ENCODE measurements at places on chromosomes 2 and 18. TPM values are rescaled to one million over a fixed set of nuclear protein-coding genes. Genes with fewer than 3 reads are reported as not detected.

DNA sequence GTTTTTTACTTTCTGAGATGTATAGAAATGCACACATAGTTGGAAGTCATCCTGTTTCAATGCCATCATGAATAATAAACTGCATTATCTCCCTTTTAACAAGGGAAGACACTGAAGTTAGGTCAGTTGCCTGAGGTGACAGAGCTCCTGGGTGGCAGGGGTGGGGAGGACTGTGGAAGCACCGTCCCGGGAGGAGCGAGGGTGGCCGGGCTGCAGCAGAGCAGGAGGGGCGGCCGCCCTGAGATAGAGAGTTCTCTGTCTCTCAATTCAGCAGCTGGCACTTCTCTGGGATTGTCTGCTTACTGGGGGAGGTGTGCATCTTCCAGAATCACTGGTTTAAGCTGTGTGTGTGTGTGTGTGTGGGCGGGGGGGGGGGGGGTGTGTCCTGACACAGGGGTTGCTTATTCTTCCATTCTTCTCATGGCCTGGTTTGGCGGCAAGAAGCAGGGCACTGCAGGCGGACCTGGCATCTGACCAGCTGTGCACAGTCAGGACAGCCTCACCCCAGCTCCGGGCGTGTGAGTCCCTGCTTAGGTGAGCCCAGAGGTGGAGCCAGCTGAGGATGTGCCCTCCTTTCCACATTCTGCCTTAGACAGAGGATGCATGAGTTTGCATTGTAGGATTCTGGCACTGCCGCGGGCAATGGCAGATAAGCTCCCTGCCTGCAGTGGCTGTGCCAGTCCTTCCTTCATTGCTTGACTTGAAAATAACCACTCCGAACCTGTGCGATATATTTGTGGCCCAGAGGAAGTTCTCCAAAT is 40.4 kb downstream of the VWA3B start:
- H3K36me3 ChIP-seq: no peaks in the 10 kb centered on the region
- DNase-seq: no peak
- H3K4me1 ChIP-seq: peaks cover 4% of the 10 kb centered on the region
- H3K27me3 ChIP-seq: no peaks in the 10 kb centered on the region

- no peaks in the 10 kb centered on the region for H3K27me3 ChIP-seq
- peaks cover 6% of the 10 kb centered on the region for H3K4me1 ChIP-seq
- H3K27ac ChIP-seq: no peak overlapping the region
- no peaks in the 10 kb centered on the region for H3K36me3 ChIP-seq
- no peak overlapping the region for H3K4me3 ChIP-seq
These were observed 7.1 kb upstream of the EPAS1 start for GRCh38 chr2:46290078-46290477.

DNA sequence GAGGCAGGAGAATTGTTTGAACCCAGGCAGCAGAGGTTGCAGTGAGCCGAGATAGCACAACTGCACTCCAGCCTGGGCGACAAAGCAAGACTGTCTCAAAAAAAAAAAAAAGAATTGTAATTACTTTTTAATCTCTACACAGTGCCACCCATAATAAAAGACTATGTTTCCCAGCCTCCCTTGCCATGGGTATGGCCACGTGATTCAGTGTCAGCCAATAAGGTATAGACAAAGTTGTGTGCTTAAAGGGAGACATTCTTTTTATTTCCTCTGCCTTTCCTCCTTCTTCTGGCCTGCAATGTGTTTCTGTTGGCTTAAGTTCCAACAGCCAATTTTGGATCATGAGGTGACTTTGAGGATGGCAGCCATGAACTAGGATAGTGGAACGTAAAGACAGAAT is 406.9 kb downstream of the LNPK start:
- H3K27me3 ChIP-seq: no peaks in the 10 kb centered on the region
- H3K4me1 ChIP-seq: peaks cover 10% of the 10 kb centered on the region
- no peaks in the 10 kb centered on the region for H3K36me3 ChIP-seq
- no peak overlapping the region for H3K4me3 ChIP-seq
- H3K27ac ChIP-seq: no peak overlapping the region

DNA sequence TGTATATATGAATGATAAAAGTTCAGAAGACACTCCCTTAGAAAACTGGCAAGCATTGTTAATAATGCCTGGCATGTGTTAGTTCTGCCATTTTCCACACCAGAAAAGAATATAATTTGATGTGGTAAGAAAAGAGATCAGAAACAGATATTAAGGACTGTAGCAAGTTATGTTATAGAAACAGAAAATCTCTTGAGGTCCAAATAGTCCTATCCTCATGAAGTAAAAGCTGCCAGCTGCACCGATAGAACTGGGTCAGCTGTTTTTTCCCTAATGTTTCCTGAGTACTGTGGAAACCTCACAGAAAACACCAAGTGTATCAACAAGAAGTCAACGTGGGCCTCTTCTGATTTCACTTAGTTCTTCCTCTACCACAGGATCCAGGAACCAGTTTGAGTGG is 56.9 kb upstream of the SDC1 start:
- no peaks in the 10 kb centered on the region for H3K27me3 ChIP-seq
- DNase-seq: no peak
- no peak overlapping the region for H3K4me3 ChIP-seq
- peaks cover 12% of the 10 kb centered on the region for H3K4me1 ChIP-seq

DNA sequence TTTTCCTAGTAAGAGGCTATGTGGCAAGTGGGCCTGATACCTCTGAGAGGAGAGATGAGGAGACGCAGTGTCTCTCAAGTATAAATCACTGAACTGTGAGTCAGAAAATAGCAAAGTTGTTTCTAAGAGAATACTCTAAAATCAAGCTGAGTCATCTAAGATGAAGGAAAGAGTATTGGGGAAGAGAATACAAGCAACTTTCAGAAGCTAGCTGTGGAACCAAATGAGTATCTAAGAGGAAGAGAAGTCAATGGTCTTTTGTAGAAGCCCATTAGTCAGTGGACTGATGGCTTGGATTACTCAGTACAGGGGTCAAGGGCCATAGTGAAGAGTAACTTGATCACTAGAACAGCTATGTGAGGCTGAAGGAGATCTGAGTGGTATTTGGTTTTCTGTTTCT is 2.7 kb upstream of the DCC start:
- no peak overlapping the region for H3K4me3 ChIP-seq
- no peaks in the 10 kb centered on the region for H3K36me3 ChIP-seq
- H3K4me1 ChIP-seq: no peaks in the 10 kb centered on the region
- H3K27me3 ChIP-seq: peaks cover 27% of the 10 kb centered on the region

DNA sequence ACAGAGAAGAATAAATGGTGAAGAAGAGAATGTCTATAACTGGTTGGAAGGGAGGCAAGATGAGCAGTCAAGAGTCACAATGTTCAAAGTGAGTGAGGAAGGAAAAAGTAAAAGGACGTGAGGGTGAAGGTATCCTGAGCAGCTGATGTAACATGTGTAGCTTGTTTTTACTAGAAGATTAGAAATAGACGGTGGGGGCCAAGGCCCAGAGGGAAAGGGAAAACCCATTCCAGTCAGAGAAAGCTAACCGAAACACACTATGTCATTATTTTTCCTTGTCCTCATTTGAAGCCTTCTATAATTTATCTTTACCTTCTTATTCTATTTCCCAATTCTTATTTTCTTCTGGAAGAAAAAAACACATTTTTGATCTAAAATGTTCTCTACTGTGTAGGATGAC is 176.6 kb downstream of the THADA start:
- no peaks in the 10 kb centered on the region for H3K27me3 ChIP-seq
- no peak overlapping the region for H3K27ac ChIP-seq
- DNase-seq: no peak
- H3K36me3 ChIP-seq: no peaks in the 10 kb centered on the region
- peaks cover 11% of the 10 kb centered on the region for H3K4me1 ChIP-seq
- H3K4me3 ChIP-seq: no peak overlapping the region

DNA sequence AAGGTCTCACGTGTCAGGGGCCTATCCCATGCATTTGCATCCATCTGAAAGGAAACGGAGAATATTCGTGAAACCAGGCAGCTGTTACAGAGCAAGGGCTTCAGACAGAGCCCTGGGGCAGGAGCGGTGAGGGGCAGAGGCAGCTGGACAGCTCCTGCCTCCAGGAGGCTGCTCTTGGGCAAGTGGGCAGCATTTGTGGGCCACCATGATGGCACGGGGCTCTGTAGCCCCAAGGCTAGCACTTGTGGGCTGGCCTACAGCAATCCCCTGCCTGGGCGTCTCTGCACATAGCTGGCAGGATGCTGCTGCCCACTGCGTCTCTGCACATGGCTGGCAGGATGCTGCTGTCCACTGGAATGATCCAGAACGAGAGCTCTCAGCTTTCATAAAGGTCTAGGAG is 52.8 kb upstream of the PTMA start:
- no peaks in the 10 kb centered on the region for H3K27me3 ChIP-seq
- H3K4me3 ChIP-seq: no peak overlapping the region
- peaks cover 1% of the 10 kb centered on the region for H3K4me1 ChIP-seq
- H3K27ac ChIP-seq: no peak overlapping the region
- H3K36me3 ChIP-seq: no peaks in the 10 kb centered on the region

- no peaks in the 10 kb centered on the region for H3K4me1 ChIP-seq
- H3K36me3 ChIP-seq: no peaks in the 10 kb centered on the region
- no peak for DNase-seq
- no peak overlapping the region for H3K27ac ChIP-seq
These were observed 226.0 kb downstream of the TFCP2L1 start for GRCh38 chr2:121058852-121059558.

DNA sequence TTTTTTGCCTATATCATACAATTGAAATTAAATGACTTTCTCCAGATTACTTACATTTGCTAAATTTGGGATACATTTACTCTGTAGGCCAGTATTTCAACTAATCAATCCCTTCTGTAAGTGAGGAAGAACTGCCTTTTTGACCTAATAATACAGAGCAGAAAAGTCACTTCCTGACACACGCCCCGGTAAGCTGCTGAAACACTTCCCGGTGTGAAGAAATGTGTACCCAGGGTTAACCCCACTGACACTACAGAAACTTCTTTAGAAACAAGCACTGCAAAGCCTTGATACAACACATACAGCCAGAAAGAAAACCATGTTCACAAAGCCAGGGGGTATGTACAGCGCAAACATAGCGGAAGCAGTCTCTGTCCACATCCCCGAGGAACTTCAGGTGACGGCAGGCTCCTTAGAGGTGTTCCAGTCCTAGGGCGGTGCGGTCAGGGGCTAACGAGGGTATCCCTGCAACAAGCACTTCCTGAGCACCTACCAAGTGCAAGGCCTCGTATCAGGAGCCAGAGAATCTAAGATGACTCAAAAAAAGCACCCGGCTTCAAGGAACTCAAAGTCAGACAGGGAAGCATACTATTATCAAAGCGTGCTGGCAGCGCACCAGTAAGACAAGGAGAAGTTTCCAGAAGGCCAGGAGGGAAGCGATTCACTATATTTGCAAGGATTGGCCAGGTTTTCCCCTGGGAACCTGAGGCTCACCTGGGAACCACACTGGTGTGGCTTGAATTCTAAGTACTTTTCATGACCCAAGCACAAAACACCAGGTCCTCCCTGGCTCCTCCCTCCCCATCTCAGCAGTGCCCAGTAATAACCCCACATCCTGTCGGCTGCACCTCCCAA is 46.6 kb downstream of the ZNF516 start:
- DNase-seq: no peak
- no peak overlapping the region for H3K4me3 ChIP-seq
- peaks cover 19% of the 10 kb centered on the region for H3K4me1 ChIP-seq
- peak overlapping the region; percentile 9 for H3K27ac ChIP-seq
- H3K36me3 ChIP-seq: no peaks in the 10 kb centered on the region

DNA sequence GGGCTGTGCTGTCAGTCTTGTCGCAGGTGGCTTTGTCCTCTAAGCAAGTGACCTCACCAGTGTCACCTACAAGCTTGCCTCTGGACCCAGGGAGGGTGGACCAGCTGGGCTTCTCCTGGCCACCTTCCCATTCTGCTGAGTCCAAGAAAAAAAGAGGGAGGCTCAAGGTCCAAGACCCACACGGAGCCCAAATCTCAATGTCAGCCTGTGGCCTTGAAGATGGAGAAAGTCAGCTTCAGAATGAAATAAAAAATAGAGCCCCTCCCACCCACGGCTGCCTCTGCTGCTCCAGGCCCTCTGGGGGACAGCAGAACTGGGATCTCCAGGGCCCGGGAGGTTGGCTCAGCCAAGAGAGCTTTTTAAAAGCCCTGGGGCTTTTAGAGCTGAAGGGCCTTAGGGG is 145.9 kb downstream of the TNS1 start:
- peak overlapping the region; percentile 17 for H3K27ac ChIP-seq
- no peak for DNase-seq
- peaks cover 33% of the 10 kb centered on the region for H3K36me3 ChIP-seq
- no peaks in the 10 kb centered on the region for H3K27me3 ChIP-seq
- peaks cover 46% of the 10 kb centered on the region for H3K4me1 ChIP-seq
- no peak overlapping the region for H3K4me3 ChIP-seq

- DNase-seq: no peak
- H3K4me1 ChIP-seq: no peaks in the 10 kb centered on the region
- H3K36me3 ChIP-seq: no peaks in the 10 kb centered on the region
These were observed 589.2 kb upstream of the ZEB2 start for GRCh38 chr2:145108959-145109710.

DNA sequence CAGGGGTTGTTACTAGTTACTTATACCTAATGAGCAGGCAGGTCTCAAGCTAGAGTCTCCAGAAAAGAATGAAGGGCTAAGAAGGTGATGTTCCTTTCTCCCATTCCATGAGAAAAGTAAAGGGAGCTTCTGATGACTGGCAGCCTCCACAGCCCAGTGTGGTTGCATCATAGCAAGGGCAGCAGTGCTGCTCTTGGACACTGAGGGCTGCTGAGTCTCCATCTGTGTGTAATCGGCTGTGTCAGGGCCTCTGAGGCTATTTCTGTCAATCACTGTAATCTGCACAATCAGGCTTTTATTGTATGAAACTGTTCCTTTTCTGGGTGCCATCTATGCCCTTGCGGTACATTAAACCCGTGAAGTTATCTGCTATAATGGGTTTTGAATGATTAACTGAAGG is 164.1 kb upstream of the FBXO11 start:
- no peak for DNase-seq
- no peaks in the 10 kb centered on the region for H3K4me1 ChIP-seq
- no peak overlapping the region for H3K4me3 ChIP-seq
- no peaks in the 10 kb centered on the region for H3K27me3 ChIP-seq

- peaks cover 20% of the 10 kb centered on the region for H3K36me3 ChIP-seq
- no peaks in the 10 kb centered on the region for H3K27me3 ChIP-seq
- no peak for DNase-seq
- H3K27ac ChIP-seq: peak overlapping the region; percentile 89
- no peak overlapping the region for H3K4me3 ChIP-seq
These were observed 17.0 kb downstream of the SMAD7 start for GRCh38 chr18:48933578-48934414.

GRCh38 chr2:150109912-150110311 is 377.6 kb downstream of the RND3 start:
- H3K4me1 ChIP-seq: no peaks in the 10 kb centered on the region
- no peak overlapping the region for H3K27ac ChIP-seq
- no peaks in the 10 kb centered on the region for H3K36me3 ChIP-seq
- no peaks in the 10 kb centered on the region for H3K27me3 ChIP-seq
- H3K4me3 ChIP-seq: no peak overlapping the region

- H3K27ac ChIP-seq: no peak overlapping the region
- peaks cover 7% of the 10 kb centered on the region for H3K36me3 ChIP-seq
These were observed 49.5 kb upstream of the GAREM2 start for GRCh38 chr2:26123426-26123825.

- no peaks in the 10 kb centered on the region for H3K27me3 ChIP-seq
- no peaks in the 10 kb centered on the region for H3K4me1 ChIP-seq
- H3K27ac ChIP-seq: no peak overlapping the region
- no peak for DNase-seq
- no peak overlapping the region for H3K4me3 ChIP-seq
These were observed 373.8 kb upstream of the SYT4 start for GRCh38 chr18:43651057-43651456.

ZSWIM2 gene
- polyA plus RNA-seq: not detected

CCDC178 gene
- polyA plus RNA-seq: 0.61 TPM

SNTG2 gene
- polyA plus RNA-seq: 0.83 TPM

CYBRD1 gene
- 76.7 TPM for polyA plus RNA-seq

NAT8 gene
- not detected for polyA plus RNA-seq
